ENCODE measurements at places on chromosomes 13 and 19.

DNA sequence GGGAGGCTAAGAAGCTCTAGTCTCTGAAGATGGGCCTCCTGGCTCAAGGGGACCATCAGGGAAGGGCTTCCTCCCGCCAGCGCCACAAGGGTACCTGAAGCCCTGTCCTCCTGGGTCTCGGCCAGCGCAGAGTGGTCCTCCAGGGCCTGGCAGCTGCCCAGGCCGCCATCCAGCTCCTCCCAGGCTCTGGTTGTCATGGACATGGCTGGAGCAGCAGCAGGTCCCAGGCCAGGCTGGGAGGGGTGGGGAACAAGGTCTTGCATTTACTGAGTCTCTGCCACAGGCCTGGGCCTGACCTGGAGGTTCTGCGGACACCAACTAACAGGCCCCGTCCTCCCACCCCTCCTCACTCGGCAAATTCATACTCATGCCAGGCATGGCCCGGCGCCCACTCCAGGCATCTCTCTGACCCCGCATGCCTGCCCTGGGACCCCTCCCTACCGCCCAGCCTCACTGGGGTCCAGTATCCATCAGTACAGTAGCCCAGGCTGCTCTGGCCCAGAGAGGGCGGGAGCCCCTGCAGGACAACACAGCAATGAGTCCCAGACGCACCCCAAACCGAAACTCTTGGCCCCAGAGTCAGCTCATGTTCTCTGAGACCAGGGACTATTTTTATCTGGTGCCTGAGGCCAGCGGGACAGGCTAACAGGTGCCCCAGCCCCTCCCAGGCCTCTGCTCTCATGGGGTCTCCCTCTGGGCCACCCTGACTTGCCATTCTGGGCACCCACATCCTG is 938 bp downstream of the JSRP1 start:
- no peak for DNase-seq

DNA sequence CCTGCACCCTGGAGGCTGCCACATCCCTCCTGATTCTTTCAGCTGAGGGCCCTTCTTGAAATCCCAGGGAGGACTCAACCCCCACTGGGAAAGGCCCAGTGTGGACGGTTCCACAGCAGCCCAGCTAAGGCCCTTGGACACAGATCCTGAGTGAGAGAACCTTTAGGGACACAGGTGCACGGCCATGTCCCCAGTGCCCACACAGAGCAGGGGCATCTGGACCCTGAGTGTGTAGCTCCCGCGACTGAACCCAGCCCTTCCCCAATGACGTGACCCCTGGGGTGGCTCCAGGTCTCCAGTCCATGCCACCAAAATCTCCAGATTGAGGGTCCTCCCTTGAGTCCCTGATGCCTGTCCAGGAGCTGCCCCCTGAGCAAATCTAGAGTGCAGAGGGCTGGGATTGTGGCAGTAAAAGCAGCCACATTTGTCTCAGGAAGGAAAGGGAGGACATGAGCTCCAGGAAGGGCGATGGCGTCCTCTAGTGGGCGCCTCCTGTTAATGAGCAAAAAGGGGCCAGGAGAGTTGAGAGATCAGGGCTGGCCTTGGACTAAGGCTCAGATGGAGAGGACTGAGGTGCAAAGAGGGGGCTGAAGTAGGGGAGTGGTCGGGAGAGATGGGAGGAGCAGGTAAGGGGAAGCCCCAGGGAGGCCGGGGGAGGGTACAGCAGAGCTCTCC is 6.9 kb upstream of the CEACAM5 start:
- DNase-seq, result no peak

GRCh38 chr13:84925443-84925842 is 873.8 kb downstream of the SLITRK6 start:
- no peak for DNase-seq

- DNase-seq, result no peak
Observed at GRCh38 chr19:39077323-39077722, 6.8 kb upstream of the ACP7 start.

GRCh38 chr13:98254513-98254912 is 77.4 kb upstream of the RNF113B start:
- DNase-seq, result no peak

- no peak for DNase-seq
Observed at GRCh38 chr13:84131249-84131648, 249.0 kb upstream of the SLITRK1 start.

GRCh38 chr13:80149736-80150135 is 191.2 kb downstream of the SPRY2 start:
- no peak for DNase-seq

DNA sequence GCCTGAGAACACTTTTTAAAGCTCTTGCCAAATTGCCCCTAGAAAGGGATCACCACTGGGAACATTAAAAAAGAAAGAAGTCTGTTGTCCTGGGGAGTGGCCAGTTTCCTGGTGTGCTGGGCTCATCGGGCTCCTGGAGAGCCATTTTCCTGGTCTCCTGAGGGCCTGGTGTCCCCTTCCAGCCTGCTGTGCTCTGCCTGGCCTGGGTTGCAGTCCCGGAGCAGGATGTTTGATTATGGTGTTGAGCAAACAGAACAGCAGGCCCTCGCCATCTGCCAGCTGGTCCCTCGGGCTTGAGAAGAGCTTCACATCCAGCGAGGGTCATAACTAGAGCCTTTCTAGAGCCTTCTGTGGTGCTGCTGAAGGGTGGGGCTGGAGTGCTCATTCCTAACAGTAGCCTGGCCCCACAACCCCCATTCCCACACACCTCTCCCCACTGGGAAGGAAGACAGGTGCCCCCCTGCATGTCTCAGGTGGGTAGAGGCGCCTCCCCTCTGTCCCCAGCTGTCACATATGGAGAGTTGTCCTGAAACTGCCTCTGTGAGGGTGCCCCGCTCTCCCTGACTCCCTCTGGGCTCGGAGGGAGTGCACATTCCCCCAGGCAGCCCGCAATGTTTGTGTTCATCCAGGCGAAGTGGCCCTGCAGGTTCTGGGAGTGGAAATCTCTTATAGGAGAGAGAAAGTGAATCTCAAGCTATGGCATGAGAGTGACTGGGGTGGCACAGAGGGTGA is 151.1 kb downstream of the SIPA1L3 start:
- DNase-seq, result no peak

DNA sequence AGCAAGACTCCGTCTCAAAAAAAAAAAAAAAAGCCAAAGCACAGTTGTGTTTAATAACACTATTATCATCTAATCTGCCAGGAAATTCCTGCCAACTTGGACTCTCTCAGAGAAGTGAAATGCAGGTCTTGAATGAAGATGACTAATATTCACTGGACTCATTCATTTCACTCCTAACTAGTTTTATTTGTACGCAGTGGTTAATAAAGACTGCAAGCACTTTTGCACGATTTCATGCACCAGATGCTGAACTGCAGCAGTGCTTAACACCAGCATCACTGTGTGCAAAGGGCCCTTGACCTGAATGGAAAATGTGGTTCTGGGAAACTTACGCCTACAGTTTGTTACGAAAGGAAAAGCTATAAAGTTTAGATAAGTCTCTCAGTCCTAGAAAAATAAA is 63.3 kb downstream of the DHRS12 start:
- DNase-seq, result no peak

DNA sequence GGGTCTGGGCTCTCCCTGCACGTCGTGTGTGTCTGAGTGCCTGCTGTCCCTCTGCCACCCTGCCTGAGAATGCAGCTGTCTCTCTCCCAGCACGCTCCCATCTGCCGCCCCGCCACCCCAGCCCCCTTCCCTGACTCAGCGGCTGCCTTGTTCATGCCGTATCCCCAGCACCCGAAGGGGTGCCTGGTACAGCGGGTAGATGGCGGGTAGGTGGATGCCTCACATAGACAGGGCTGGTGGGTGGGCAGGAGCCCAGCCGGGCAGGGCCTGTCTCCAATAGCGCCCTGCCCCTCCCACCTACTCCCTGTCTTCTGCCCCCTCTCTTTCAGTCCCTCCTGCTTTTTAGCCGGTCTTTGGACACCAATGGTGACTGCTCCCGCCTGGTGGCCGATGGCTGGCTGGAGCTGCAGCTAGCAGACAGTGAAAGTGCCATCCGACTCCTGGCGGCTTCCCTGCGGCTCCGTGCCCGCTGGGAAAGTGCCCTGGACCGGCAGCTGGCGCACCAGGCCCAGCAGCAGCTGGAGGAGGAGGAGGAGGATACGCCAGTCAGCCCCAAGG is 30.3 kb downstream of the DHX34 start:
- no peak for DNase-seq

- DNase-seq, result no peak
Observed at GRCh38 chr19:41937525-41938468, 9.5 kb upstream of the ERFL start.

DNA sequence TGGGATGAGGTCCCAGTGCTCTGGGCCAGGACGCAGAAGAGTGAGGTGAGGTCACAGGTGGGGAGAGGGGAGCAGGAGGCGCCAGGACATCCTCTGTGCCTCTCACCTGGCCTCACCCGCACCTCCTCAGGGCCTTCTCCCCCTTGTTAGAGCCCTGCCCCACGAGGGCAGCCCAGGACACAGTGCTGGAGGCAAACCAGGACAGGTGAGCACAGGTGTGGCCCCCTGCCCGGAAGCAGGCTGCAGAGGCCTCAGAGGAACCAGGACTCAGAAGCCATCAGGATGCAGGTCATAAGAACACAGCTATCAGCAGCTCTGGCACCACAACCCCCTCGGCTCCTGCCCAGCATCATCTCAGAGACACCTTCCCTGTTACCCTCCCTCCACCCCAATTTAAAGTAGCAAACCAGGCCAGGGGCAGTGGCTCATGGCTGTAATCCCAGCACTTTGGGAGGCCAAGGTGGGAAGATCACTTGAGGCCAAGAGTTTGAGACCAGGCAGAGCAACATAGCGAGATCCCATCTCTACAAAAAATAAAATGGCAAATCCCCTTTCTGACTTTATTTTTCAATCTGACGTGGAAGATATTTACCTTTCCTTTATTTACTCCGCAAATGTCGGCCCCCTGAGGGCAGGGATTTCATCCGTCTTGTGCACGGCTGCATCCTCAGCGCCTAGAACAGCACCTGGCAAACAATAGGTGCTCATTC is at the start of gene CEACAM16:
TSS of gene CEACAM16 (plus strand) at position 660 of the 710 bp plus-strand sequence. CDS start 2,306 bp downstream, outside the sequence.
- DNase-seq, result no peak
